Inflammatory macrophage treated with lipopolysaccharide for 1 hour (primary cell): ENCODE measurements at places on chromosomes 6 and 20.
A peak's percentile ranks its signal among the peaks of the same experiment; 100 is the strongest.

- DNase-seq = no peak
Observed at GRCh38 chr20:54221996-54222890, 14.4 kb downstream of the PFDN4 start.

DNA sequence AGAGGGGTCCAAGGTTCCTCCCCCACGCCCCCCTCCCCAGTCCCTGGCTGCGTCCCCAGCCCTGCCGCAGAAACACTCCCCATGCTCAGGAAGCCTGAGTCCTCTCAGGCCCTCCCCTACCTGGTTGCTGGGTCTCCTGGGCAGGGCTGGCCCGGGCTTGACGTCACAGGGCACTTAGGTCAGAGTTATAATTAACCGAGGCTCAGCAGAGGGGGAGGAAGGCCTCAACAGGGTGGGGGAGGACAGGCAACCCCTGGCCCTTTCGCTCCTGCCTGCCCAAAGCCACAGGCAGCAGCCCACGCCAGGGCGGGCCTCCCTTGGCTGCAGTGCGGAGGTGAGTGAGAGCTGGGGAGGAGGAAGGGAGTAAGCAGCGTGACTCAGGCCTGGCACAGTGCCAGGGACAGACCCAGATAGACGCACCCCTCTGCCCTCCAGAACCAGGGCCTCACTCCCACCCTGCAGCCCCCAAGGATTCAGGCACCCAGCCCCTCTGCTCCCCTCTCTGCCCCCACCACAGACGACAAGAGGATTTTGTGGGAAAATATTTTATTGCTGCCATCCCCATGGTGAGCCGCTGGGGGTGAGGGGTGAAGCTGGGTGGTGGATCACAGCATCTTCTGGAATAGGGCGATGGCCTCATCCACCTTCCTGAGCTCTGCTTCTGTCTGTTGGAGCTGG is at the start of gene VWA7:
VWA7 (minus strand) TSS at position 340 of the 678 bp plus-strand sequence. CDS start 549 bp downstream, outside the sequence.
- peak; percentile 94 for DNase-seq

DNA sequence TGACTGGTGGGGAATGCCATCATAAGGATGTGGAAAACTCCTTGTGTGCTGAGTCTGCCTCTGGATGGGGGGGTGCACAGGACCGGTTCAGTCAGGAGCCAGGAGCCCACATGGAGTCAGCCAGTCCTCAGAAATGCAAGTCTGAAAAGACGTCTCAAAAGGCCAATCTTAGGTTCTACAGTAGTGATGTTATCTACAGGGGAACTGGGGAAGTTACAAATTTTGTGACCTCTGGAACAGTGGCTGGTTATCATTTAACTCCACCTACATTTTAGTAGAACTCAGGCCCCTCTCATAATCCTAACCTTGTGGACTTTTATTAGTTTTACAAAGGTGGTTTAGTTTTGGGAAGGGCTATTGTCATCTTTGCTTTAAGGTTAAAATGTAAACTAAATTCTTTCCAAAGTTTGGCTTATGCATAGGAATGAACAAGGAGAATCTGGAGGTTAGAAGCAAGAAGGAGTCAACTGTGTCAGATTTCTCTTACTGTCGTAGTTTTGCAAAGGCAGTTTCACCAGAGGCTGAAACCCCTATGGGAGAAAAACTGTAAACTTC is 13.7 kb upstream of the TBC1D22B start:
- DNase-seq = no peak

DNA sequence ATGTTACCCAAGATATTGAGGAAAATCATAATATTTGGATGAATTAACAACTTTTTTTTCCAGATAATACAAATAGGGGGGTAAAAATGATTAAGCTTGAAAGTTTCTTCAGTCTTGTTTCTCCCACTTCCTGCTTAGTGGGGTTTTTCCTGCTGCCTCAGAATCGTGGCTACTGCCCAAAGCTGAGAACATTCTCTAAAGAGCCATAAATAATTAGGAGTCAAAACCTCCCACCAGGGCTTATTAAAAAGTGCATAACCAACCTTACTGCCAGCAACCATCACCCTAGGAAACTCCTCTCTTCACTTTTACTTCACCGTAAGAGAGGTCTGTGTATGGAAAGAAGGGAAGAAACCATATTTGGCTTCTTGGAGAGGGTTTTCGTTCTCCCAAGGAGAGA is 9.0 kb upstream of the LCA5 start:
- no peak for DNase-seq

- DNase-seq = no peak
Observed at GRCh38 chr20:25408890-25409289, 1.4 kb downstream of the GINS1 start.
